Occipital lobe (tissue), 3 donors: ENCODE measurements at places on chromosomes 11 and 22. TPM values are rescaled to one million over a fixed set of nuclear protein-coding genes. Genes with fewer than 3 reads are reported as not detected.

Gene C22orf31
- total RNA-seq, result not detected

Gene ANKK1
- not detected for total RNA-seq

Gene TIMP3
- total RNA-seq, result 11.5 TPM

Gene VPREB1
- total RNA-seq, result not detected

Gene CARD16
- total RNA-seq, result not detected

Gene IL10RA
- 6.7 TPM for total RNA-seq

Gene PATE4
- total RNA-seq, result not detected

Gene KRTAP5-7
- not detected for total RNA-seq

Gene LIF
- total RNA-seq, result not detected

Gene LARGE2
- total RNA-seq, result 0.16 TPM

Gene OR52N1
- total RNA-seq, result not detected

Gene EMID1
- total RNA-seq, result 31.8 TPM

Gene RNF121
- 16.4 TPM for total RNA-seq

Gene TMPRSS6
- not detected for total RNA-seq

Gene MMP1
- total RNA-seq, result not detected

GRCh38 chr11:128616161-128616560 lies 28.8 kb upstream of the ETS1 start:
- DNase-seq, result no peak

- no peak for DNase-seq
Observed at GRCh38 chr11:119906376-119906775, 177.4 kb upstream of the NECTIN1 start.

GRCh38 chr11:69797156-69797555 lies 22.0 kb upstream of the FGF4 start:
- no peak for DNase-seq

GRCh38 chr11:60389279-60389910 lies 6.9 kb upstream of the MS4A14 start:
- no peak for DNase-seq

GRCh38 chr11:34302046-34302921 lies 55.5 kb downstream of the ABTB2 start:
- DNase-seq, result no peak

DNA sequence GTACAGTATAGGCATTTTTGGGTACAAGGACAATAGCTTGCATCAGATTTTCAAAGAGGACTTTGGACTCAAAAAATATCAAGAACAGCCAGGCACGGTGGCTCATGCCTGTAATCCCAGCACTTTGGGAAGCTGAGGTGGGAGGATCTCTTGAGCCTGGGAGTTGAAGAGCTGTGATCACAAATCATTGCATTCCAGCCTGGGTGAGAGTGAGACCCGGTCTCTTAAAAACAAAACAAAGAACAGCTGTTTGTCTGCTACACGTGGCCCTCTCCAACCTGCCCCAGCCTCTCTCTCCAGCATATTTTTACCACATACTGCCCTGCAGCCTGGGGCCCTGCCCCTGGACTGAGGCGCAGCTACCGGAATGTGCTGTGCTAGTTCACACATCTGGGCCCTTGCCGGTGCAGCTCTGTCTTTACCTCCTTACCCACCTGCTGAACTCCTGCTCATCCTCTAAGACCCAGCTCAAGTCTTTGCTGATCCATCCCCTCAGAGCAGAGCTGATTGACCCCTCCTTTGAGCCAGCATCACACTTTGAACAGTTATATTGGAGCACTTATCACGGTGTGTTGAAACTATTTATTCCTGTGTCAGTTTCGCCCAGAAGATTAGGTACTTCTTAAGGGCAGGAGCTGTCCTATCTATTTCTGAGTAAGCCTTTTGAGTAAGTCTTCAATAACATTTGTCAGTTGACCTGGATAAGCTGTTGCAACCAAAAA lies 29.4 kb downstream of the GRIK4 start:
- DNase-seq, result no peak

DNA sequence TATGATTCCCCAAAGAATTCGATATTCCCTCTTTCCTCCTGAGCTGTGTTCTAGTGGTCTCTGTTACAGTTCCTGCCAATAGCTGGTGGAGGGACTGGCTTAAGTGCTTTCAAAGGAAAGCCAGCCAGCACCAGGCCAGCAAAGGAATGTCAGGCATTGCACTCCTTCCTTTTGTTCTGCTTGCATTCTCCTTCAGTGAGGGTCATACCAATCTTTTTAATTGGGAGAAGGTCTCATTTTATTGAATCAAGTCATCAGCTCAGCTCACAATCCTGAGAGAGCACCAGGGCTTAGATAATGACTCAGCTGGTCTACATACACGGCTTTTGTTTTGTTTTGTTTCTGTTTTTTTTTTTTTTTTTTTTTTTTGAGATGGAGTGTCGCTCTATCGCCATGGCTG lies 222.9 kb downstream of the NAV2 start:
- DNase-seq, result no peak

DNA sequence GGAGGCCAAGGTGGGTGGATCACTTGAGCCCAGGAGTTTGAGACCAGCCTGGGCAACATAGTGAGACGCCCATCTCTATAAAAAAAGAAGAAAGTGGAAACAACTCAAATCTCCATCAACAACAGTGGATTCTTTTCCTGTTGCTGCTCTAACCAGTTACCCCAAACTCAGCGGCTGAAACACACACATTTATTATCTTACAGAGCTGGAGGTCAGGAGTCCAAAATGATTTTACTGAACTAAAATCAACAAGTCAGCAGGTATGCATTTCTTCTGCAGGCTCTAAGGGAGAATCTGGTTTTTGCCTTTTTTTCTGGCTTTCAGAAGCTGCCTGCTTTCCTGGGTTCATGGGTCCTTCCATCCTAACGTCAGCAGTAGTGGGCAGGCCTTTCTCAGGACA lies 11.7 kb upstream of the GCAT start:
- no peak for DNase-seq

GRCh38 chr11:7524462-7525235 lies 10.8 kb downstream of the PPFIBP2 start:
- DNase-seq, result no peak

GRCh38 chr11:128874427-128874826 lies 7.3 kb upstream of the KCNJ1 start:
- no peak for DNase-seq

- DNase-seq, result no peak
Observed at GRCh38 chr11:34653851-34654482, 33.1 kb downstream of the EHF start.

- DNase-seq, result no peak
Observed at GRCh38 chr22:49159711-49160110, 668.0 kb downstream of the BRD1 start.

DNA sequence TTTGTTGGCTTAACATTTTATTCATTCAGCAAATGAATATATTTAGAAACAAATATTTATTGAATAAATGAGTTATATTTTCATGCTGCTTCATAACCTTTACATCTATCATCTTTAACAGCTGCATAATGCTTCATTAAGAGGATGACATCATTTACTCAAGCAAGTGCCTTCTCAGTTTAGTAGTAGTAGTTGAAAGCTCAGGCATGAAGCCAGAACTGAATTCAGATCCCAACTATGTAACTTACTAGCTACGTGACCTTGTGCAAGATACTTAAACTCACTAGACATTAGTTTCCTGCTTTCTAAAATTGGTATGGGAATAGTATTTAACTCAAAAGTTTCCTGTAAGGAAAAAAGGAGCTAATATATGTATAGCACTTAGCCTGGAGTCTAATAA lies 90.3 kb downstream of the TMPRSS5 start:
- DNase-seq, result no peak

- DNase-seq, result no peak
Observed at GRCh38 chr11:112786886-112787530, 174.2 kb upstream of the NCAM1 start.

- DNase-seq, result no peak
Observed at GRCh38 chr22:30036656-30037055, 43.6 kb upstream of the HORMAD2 start.

GRCh38 chr11:17734986-17735817 lies 621 bp downstream of the KCNC1 start:
- peak; percentile 33 for DNase-seq

- no peak for DNase-seq
Observed at GRCh38 chr11:19430754-19431398, 190.1 kb upstream of the E2F8 start.

DNA sequence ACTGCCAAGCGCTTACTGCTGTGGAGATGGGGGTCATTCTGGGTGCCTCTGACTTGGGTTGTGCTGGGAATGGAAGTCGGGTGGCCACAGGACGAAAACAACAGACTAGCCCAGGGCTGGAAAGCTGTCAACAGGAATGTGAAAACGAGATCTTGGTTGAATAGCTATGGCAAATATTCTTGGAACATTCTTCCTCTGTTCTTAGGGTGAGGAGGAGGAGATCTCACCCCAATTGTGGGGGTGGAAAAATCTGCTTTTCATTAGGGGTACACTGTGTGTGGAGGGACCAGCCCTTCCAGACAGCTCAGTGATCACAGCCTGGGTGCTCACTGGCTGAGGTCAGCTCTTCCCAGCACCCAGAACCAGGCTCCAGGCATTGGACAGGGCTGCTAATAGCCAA lies 52.0 kb upstream of the PRSS23 start:
- DNase-seq, result no peak

GRCh38 chr22:37269936-37270678 lies 12.2 kb upstream of the CYTH4 start:
- no peak for DNase-seq

DNA sequence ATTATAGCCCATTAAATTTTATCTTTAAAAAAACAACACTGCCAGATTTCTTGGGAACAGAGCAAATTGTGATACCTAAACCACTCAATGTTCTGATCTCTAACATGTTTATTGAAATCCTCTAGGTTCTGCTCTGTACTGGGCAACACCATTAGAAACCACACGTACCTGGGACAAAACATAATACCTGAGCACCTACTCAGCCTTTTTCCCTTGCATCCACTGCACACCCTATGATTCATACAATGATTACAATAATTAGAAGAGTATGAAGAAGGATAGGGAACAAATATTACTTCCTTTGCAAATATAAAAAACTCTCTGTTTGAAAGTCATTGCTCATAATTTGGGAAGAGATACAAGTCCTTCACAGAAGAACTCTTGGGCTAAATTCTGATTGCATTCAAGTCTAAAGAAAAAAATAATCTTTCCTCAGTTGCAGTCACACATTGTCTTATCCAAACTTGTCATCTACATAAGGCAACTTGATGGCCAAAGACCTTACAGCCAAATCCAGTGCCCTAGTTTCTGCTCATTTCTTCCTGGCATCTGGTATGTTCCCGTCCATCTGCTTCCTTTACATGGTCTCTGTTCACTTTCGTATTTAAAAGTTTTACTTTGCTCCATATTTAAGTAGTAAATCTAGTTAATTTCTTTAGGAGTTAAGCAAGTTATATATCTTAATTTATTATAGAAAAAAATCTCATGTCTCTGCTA lies 407.4 kb downstream of the LRRC4C start:
- no peak for DNase-seq

GRCh38 chr11:3916962-3917361 lies 61.5 kb downstream of the STIM1 start:
- no peak for DNase-seq

DNA sequence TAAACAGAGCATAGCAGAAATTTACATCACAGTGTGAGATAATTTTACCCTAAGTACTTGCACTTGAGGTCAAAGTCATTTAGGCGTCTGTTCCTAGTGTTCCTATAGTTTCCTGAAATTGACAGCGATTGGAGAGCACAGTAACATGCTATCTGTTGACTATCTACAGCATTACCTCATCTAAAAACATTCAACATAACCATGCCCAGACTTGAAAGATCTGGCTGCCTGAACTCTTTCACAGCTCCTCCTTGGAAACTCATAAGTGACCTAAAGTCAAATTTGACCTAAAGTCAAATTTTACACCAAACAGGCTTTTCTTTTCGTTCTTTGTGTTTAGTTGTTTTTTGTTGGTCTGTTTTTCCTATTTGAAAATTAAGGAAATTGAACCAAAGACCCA lies 233.8 kb upstream of the UBASH3B start:
- DNase-seq, result no peak

DNA sequence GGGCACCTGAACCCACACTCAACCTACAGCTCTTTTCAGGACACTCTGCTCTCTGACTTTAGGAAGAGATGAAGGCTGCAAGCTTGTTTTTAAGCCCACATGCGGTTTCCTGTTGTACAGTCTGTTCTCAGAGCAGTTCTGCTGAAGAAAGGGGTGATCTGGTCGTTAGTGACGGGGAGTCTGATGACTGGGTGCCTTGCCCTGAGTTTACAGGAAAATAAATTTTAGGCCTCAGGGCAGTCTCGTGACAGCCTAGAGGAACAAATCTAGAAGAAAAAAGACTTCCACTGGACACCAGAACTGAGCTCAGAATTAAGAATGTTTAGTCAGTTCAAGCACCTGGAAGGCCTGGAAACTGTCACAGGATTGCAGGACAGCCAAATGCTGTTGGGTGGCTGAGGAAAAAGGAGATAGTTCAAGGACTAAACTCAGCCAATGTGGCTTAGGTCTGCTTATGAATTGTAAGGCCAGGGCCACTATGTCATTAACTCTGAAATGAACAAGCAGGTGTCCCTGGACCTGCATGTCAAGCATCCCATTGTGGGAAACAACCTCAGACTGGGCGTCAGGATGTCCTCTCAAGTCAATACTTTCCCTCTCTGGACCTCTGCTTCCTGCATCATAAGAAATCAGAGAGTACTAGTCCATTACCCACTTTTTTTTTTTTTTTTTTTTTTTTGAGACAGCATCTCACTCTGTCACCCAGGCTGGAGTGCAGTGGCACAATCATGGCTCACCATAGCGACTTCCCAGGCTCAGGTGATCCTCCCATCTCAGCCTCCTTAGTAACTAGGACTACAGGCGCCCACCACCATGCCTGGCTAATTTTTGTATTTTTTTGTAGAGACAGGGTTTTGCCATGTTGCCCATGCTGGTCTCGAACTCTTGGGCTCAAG lies 5.7 kb downstream of the PIK3IP1 start:
- DNase-seq, result no peak

GRCh38 chr11:86360775-86361395 lies 13.8 kb upstream of the CCDC81 start:
- no peak for DNase-seq
